ENCODE measurements at places on chromosomes 1 and 21.

DNA sequence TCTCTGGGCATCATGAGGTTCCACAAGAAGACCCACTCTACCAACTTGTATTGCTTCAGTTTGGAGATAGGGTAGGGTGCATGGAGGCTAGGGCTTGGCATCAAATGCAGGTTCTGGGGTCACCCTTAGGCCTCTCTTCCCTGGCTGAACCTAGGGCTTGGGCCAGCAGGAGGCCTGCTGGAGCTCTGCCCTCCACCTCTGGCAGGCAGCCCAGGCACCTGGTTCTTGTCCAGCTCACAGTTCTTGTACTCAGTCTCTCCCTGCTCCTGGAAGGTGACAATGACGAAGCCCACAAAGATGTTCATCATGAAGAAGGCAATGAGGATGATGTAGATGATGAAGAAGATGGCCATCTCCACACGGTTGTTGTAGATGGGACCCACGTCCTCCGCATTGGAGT, 37.5 kb upstream of the KIF21B start:
- DNase-seq = no peak

GRCh38 chr1:182968151-182968741, 15.3 kb upstream of the SHCBP1L start:
- DNase-seq = no peak

GRCh38 chr21:34580181-34580700, 34.7 kb downstream of the RCAN1 start:
- DNase-seq = no peak

- peak; percentile 29 for DNase-seq
These were observed at the start of gene LHX4 for GRCh38 chr1:180229483-180230415. Gene LHX4, plus strand, starts transcription at chr1:180230264. Its CDS starts 266 bp downstream, at chr1:180230530.

GRCh38 chr1:37919277-37919676, 27.6 kb downstream of the INPP5B start:
- no peak for DNase-seq

- no peak for DNase-seq
These were observed 37.3 kb downstream of the NENF start for GRCh38 chr1:212470059-212470458.

GRCh38 chr1:157968508-157968907, 24.9 kb upstream of the KIRREL1 start:
- no peak for DNase-seq

DNA sequence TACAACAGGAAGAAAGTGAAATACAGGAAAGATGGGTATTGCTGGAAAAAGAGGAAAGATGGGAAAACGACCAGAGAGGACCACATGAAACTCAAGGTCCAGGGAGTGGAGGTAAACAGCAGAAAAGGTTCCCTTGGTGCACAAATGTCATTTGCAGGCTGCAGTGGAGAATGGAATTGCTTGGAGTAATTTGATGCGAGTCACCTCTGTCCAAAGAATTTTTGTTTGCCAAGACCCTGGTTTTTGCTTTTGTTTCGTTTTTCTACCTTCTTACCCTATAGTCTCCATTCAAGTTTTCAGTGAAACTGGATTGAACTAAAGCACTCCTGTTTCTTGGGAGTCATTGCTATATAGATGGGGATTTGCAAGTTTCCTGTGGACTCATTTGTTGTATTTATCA, 464.3 kb downstream of the CAMTA1 start:
- no peak for DNase-seq

DNA sequence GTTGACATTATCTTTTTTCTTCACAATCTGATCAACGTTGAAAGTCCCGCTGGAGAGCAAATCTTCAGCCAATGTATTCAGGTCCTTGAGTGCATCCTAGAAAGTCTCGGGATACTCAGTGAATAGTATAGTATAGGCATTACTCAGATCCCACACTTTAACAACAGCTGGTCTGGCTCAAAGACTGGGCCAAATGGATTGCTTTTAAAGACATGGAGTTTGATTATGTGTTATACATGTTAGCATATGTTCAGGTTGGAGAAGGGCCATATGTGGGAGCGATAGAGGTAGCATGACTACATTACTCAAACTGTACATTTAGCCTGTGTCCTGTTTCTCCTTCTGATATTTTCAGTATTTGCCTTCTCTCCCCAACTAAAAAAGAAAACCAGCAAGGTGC, 33.1 kb downstream of the OR10Z1 start:
- no peak for DNase-seq

DNA sequence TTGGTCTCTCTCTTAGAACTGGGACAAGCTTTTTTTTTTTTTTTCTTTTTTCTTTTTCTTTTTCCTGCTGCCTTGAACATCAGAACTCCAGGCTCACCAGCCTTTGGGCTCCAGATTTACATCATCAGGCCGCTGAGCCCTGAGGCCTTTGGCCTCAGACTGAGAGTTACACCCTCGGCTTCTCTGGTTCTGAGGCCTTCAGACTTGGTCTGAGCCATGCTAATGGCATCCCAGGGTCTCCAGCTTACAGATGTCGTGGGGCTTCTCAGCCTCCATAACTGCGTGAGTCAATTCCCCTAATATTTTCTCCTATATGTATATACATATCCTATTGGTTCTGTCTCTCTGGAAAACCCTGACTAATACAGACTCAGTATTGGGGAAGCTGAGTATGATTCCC, 36.5 kb upstream of the RC3H1 start:
- no peak for DNase-seq

GRCh38 chr1:223401873-223402789, 8.9 kb downstream of the CCDC185 start:
- no peak for DNase-seq

DNA sequence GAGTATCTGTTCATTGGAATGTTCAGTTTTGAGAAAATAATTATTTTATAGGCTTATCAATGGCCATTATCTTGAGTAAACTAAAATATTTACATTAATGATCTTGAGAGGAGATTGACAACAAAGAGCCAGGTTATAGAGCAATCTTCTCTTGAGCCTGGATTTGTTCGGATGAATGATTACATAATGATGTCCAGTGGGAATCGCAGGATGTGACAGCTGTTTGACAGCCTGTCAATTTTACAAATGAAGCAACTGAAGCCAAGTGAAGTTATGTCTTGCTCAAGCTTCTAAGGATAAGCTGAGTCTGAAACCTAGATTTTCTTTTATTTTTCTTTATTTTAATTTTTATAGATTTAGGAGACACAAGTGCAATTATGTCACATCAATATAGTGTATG, 52.1 kb upstream of the BACH1 start:
- DNase-seq = no peak

- DNase-seq = no peak
These were observed 32.8 kb downstream of the SKI start for GRCh38 chr1:2260917-2261316.

DNA sequence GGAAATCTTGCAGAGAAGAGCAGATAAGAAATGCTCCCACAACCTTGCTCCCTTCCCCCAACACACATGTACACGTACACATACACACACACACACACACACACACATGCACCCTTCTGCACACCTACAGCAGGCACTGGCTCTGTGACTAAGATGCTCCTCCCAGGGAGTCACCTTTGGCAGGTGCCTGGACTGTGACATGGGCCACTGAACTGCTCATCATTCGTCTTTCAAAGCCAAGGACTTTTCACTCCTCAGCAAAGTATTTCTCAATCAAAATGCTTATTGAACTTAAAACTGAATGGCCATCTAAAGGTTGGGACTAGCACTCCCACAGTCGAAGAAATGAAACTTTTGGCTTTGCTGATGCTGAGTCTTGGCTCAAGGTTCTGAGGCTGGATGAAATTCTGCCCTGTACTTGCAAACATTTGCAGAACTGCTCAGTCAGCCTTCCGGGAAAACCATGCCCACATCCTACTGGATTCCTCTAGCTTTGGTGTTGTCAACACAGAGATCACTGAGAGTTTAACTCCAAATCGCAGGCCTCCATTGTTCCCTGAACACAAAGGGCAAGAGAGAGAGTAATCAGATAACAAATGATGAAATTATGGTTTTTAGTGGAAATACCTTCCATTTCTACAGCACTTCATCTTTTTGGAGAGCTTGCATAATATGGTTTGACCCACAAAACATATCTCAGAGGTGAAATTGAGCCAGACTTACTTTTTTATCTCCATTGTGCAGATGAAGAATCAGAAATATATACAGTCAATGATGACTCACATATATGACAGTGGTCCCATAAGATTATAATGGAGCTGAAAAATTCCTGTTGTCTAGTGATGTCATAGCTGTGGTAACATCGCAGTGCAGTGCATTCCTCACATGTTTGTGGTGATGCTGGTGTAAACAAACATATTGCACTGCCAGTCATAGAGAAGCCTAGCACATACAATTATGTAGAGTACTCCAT, 72.4 kb upstream of the BCAR3 start:
- DNase-seq = no peak

GRCh38 chr1:39639305-39640130, at the start of gene HEYL:
Gene HEYL, minus strand, starts transcription at chr1:39639643. Its CDS starts 18 bp downstream, at chr1:39639625.
- peak; percentile 76 for DNase-seq

DNA sequence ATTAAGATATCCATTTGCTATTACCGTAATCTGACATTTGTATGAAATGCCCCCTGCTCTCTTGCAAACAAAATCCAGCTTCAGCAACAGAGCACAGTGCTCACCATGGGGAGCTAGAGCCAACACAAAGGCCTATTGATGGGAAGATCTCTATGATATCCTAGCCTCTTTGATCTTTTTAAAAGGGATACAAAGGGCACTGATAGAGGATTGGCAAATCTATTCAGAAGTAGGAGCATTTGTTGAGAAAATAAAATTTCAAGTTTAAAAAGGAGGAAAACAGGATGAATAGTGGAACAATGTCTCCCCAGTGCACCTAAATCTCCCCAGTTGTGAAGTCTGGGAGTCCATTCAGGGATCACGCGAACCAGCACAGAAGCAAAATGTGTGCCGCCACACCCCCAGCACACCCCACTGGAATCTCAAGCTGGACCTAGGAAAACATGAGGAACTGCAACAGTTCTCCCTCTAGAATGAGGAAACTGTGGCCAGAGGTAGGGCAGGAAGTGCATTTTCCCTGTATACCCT, 32.2 kb downstream of the MRAP start:
- no peak for DNase-seq

DNA sequence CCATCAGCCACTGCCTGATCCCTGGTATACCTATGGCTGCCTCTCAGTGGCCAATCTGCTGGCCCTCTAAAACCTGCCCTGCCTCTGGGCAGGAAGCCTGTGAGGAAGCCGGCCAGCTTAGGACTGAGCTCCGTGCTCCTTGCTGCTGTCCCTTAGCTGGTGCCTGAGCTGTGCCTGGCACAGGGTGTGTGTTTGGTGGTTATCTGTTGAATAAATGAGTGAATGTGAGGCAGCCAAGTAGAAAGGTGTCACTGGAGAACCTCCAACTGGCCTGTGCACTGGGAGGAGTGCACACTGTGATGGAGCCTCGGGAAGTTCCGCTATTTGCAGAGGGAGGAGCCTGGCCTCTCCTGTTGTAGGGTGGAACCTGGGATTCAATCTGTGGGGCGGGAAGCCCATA, 63.4 kb upstream of the STUM start:
- DNase-seq = no peak

- no peak for DNase-seq
These were observed 12.3 kb downstream of the ADGRB2 start for GRCh38 chr1:31751822-31752241.

DNA sequence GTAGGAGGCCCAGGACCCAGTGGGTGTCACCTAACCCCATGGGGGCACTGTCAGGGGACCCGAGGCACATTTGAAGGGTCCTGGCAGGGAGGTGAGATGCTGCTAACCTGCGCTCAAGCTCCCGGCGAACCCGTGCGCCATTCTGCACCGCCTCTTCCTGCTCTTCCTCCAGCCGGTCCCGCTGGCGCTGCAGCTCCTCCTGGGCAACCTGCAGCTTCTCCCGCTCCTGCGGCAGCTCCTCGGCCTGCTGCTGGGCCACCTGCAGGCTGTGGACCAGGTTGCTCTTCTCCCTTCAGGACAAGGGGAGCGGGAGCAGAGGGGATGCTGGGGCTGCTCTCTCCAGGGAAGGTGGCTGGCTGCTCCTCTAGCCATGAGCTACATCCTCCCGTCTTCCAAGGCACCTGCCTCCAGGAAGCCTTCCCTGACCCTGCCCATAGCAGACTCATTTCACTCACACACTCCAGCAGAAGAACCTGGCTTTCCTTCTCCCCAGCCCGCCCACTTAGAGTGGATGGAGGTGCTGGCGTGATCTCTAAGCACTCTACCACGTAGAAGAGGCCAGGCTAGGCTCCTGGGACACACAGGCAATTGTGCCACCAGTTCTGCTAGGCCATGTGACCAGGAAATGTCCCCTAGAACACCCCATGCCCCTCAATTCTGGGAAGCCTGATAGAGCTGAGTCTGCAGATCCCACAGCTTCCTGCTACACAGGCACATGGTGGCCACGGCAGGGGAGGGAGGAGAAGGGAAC, 15.2 kb upstream of the NBPF1 start:
- DNase-seq = no peak

DNA sequence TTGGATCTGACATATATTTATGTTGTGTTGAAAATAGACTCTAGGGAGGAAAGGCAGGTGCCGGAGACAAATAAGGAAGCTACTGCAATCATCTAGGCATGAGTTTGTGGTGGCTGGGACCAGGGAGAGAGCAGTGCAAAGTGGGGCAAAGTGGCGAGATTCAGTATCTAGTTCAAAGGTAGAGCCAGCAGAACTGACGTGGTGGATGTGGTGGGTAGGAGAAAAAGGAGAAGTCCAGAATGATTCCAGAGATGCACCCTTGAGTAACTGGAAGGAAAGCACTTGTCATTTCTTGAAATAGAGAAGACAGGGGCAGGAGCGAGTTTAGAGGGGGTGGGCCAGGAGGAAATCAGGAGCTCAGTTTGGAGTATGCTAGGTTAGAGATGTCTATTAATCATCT, 275.2 kb downstream of the KAZN start:
- DNase-seq = no peak

GRCh38 chr1:175537571-175537970, 205.8 kb downstream of the TNR start:
- no peak for DNase-seq

DNA sequence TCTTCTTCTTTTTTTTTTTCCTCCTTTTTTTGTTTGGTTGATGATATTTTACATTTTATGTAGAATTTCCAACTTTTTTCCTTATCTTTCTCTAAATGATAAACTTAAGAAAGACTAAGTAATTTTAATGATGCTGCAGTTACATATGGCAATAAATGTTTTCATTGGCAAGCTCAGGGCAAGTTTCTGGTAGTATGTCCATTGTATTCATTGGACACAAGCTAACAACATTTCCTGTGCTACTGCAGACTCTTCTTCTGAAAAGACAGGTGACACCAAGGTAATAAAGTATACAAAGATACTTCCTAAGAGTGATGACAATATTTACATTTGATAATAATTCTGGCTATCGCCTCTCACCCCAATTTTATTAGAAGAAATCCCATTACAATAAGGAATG, 219.2 kb upstream of the NFIA start:
- no peak for DNase-seq

- no peak for DNase-seq
These were observed 175.0 kb downstream of the KAZN start for GRCh38 chr1:14773396-14774025.

DNA sequence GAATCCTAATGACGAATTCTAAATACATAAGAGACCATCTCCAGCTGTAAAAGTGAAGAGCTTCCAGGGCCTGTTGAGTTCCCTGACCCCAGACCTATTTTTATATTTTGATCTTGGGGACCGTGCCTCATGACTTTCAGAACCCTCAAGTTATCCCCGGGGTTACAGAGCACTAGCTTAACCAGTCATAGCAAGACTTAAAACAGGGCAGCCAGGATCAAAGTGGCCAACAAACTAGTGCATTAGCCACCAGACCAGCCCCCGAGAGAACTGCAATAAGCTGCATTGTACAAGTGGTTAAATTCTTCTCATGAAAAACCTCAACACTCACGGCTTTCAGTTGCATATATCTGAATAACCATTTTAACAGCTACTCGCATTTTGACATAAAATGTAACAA, 183.0 kb downstream of the BARHL2 start:
- no peak for DNase-seq

Data from activated CD8-positive, alpha-beta memory T cell treated with anti-CD3 and anti-CD28 coated beads, Interleukin-2, amount 50 U/mL, for 4 hours (primary cell).